ENCODE measurements at places on chromosomes 16 and 17. TPM values are rescaled to one million over a fixed set of nuclear protein-coding genes. Genes with fewer than 3 reads are reported as not detected.
A peak's percentile ranks its signal among the peaks of the same experiment; 100 is the strongest.

DNA sequence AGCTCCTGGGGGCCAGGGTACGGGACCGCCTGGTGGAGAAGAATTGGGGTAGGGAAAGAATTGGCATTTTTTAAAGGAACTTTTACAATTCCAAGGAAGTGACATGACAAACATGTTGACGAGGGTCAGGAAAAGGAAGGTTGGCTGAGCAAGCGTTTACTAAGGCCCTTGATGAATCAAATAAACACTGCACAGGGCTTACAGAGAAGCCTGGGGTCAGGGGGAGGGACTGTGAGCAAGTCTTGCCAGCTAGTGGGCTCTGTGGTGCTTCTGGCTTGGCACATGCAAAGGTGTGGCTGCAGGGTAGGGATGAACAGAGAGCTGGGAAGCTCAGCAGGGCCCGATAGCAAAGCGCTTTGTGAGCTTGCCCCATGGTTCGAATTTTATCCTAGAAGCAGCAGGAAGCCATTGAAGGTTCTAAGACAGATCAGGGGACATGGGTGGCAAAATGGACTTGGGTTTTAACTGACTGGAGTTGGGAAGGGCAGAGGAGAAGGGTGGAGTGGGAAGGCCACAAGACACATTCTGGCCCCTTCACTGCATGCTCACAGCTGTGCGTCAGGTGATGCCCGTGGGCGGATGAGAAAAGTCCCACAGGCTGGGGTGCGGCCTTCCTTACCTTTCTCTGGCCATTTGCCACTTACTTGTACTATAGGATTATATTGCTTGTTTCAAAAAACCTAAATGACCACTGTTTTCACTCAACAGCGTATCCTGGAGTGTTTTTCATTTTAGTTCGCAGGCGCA is 117.8 kb downstream of the SOCS1 start:
- H3K36me3 ChIP-seq, result no peaks in the 10 kb centered on the region
- no peak overlapping the region for H3K27ac ChIP-seq
- H3K4me1 ChIP-seq, result peaks cover 27% of the 10 kb centered on the region
- DNase-seq, result no peak
- no peaks in the 10 kb centered on the region for H3K27me3 ChIP-seq

DNA sequence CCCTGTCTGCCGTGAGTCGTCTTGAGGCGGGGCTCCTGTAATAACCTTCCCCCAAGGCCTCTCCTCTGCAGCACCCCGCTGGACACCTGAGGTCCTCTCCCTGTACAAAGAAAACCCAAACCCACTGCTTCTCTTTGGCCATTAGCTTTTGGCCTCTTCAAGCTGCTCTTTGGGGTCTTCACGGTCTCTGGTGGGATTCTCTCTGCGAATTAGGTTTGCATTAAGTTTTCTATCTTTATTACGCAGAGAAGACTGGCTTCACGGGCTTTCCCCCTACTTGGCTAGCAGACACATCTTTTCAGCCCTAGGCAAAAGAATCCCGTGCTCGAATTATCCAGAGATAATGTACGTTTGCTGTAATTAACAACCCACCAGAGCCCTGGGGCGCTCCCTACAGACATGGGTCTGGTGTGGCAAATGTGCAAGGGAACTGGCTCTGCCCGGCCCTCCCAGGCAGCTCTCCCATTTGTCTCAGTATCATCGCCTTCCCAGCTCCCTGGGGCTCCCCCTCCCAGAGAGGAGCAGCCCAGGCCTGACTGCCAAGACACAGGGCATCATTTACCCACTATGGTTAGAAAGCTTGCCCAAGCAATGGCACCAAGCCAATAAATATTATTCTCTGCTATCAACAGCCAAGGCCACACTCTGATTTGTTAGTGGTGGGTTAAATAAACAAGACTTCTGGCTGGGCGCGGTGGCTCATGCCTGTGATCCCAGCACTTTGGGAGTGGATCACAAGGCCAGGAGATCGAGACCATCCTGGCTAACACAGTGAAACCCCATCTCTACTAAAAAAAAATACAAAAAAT is 24.7 kb upstream of the KLHDC4 start:
- no peaks in the 10 kb centered on the region for H3K27me3 ChIP-seq
- peaks cover 14% of the 10 kb centered on the region for H3K4me1 ChIP-seq
- no peak overlapping the region for H3K4me3 ChIP-seq
- peak overlapping the region; percentile 67 for H3K27ac ChIP-seq
- no peaks in the 10 kb centered on the region for H3K36me3 ChIP-seq

GRCh38 chr16:63702981-63703590 is 1418.8 kb downstream of the CDH11 start:
- H3K27ac ChIP-seq, result no peak overlapping the region
- H3K27me3 ChIP-seq, result no peaks in the 10 kb centered on the region
- DNase-seq, result peak; percentile 53
- H3K36me3 ChIP-seq, result no peaks in the 10 kb centered on the region

- H3K4me1 ChIP-seq, result peaks cover 66% of the 10 kb centered on the region
- no peaks in the 10 kb centered on the region for H3K27me3 ChIP-seq
- peak overlapping the region; percentile 71 for H3K4me3 ChIP-seq
- H3K36me3 ChIP-seq, result peaks cover 35% of the 10 kb centered on the region
- peak; percentile 89 for DNase-seq
- H3K27ac ChIP-seq, result peak overlapping the region; percentile 85
Observed at GRCh38 chr17:63698886-63699637, 863 bp downstream of the LIMD2 start.

DNA sequence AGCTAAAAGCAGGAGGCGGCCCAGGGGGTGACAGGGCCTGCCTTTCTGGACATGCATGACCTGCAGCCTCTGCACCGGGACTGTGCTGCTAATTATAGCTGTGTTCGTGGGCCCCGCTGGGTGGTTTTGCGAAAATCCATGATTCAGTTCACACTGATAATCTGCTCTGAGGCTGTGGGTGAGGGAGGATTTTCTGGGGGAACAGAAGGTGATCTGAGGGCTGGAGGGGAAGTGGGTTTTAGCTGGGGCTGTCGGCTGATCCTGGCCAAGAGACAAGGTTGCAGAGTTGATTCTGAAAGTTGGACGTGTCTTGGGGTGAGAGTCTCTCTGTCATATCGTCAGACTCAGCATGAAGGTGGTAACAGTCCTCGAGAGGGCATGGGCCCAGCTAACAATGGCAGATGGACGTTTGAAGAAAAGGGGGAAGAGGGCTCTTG is 187.5 kb upstream of the ZNF469 start:
- no peak for DNase-seq
- H3K27ac ChIP-seq, result no peak overlapping the region
- H3K27me3 ChIP-seq, result no peaks in the 10 kb centered on the region
- H3K4me1 ChIP-seq, result peaks cover 3% of the 10 kb centered on the region
- no peak overlapping the region for H3K4me3 ChIP-seq

DNA sequence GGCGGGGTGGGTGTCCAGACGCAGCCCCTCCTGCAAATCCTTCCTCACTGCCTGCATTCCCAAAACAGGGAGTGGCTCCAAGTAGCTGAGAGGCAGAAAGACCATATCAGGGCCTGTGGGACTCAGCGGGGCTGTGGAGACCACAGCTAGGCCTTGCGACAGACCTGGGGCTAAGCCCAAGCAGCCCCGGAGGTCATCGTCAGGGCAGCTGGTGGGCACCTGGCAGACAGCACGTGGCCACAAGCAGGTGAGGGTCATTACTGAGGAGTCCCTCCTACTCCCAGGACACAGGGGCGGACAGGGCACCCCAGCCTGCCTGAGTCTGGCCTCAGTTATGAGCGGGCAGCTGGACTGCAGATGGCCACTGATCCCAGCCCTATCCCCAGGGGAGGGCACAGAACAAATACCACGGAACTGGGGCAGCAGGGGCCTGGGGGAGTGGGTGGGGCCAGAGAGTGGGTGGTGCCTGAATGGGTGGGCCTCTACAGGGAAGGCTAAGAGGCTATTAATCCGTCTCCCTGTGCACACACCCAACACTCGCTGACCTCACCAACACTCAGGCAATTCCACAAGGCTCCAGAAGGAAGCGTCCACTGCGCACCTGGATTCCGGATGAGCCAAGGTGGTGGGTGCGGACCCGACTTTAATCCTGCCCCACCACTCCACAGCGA is 8.5 kb downstream of the HS3ST6 start:
- peaks cover 79% of the 10 kb centered on the region for H3K27me3 ChIP-seq
- no peaks in the 10 kb centered on the region for H3K36me3 ChIP-seq
- peak; percentile 80 for DNase-seq
- peaks cover 6% of the 10 kb centered on the region for H3K4me1 ChIP-seq

DNA sequence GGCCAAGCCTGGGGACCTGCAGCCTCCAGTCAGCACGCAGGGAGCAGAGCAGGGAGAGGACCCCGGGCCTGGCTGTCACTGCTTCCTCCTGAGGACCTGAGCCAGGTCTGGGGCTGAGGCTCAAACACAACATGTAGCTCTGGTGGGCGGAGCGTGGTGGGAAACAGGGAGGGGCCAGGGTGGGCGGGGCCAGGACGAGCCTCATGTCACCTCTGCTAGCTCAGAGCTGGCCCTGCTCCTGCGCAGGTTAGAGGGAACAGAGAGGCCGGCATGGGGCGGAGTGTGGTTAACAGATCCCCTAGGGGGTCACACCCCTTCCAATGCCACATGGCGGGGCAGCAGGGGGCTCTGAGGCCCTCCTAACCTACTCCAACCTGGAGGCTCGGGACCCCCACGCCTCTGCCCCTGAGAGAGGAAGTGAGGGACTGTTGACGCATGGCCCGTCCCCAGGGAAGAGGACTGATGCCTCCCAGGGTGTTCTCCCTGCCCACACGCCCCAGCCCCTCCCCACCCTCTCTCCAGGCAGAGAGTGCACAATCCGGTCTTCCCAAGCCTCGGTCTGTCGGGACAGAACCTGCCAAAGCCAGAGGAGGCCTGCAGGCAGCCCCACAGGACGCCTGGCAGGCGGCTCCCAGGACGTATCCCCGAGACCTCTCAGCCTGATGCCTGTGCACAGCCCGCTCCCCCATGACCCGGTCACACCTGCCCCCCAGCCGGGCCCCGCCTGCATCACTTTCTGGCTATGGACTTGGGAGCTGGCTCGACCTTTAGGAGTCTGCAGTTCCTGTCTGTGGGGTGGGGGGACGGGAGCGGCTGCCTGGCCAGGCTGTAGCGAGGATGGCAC is 15.2 kb downstream of the PIEZO1 start:
- H3K4me3 ChIP-seq, result peak overlapping the region; percentile 21
- no peaks in the 10 kb centered on the region for H3K36me3 ChIP-seq
- no peak overlapping the region for H3K27ac ChIP-seq
- no peaks in the 10 kb centered on the region for H3K27me3 ChIP-seq

DNA sequence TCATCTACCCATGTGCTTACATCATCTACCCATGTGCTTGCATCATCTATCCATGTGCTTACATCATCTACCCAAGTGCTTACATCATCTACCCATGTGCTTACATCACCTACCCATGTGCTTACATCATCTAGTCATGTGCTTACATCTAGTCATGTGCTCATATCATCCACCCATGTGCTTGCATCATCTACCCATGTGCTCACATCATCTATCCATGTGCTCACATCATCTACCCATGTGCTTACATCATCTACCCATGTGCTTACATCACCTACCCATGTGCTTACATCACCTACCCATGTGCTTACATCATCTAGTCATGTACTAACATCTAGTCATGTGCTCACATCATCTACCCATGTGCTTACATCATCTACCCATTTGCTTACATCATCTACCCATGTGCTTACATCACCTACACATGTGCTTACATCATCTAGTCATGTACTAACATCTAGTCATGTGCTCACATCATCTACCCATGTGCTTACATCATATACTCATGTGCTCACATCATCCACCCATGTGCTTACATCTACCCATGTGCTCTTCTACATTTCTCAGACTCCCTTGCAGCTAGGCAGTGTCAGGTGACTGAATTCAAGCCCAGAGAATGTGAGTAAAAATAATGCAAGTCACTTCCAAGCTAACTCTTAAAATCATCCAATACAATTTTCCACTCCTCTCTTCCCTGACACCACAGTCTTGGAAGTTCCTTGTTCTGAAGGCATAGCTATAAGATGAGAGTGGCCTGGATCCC is 196.8 kb downstream of the CBLN1 start:
- no peak for DNase-seq
- no peaks in the 10 kb centered on the region for H3K36me3 ChIP-seq
- no peak overlapping the region for H3K4me3 ChIP-seq
- no peaks in the 10 kb centered on the region for H3K4me1 ChIP-seq

GRCh38 chr16:30521873-30522641 is 4.3 kb downstream of the ZNF768 start:
- H3K27me3 ChIP-seq, result no peaks in the 10 kb centered on the region
- no peak overlapping the region for H3K27ac ChIP-seq
- H3K36me3 ChIP-seq, result peaks cover 21% of the 10 kb centered on the region
- DNase-seq, result peak; percentile 67
- no peak overlapping the region for H3K4me3 ChIP-seq

DNA sequence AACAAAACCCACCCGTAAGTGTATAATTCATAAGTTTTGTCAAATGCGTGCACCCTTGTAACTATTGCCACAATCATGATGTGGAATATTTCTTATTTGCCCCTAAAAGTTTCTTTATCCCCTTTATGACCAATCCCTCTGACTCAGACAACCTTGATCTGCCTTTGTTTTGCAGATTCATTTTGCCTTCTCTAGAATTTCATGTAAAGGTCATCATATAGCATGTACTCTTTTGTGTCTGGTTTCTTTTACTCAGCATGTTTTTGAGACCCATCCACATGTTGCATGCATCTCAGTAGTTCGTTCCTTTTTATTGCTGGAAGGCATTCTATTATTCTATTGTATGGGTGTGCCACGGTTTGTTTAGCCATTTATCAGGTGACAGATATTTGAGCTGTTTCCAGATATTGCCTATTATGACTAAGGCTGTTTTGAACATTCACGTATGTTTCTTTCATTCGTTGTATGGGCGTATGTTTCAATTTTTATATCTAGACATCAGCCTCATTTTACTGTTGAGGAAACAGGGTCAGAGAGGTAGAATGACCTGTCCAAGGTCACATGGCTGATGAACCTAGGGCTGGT is 192.4 kb downstream of the RAB11FIP4 start:
- peaks cover 71% of the 10 kb centered on the region for H3K4me1 ChIP-seq
- DNase-seq, result no peak
- no peak overlapping the region for H3K4me3 ChIP-seq
- no peak overlapping the region for H3K27ac ChIP-seq

DNA sequence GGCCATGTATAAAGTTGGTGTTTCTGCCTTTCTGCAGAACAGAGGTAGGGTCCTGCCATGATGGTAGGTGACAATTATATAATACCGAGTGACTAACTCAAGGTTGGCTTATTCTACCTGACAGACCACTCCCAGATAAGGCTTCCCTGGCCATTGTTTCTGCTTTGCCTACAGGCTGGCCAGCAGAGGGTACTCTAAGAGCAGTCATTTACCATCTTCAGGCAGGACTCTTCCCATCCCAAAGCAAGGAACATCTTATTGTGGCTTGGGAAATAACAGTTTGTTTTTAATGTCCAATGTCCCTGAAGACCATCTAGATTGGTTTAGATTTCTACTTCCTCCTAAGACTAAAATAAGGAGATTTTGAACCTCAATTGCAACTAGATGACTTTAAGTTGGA is 74.1 kb downstream of the SNX11 start:
- H3K27me3 ChIP-seq, result no peaks in the 10 kb centered on the region
- H3K36me3 ChIP-seq, result no peaks in the 10 kb centered on the region
- H3K4me1 ChIP-seq, result no peaks in the 10 kb centered on the region
- H3K4me3 ChIP-seq, result no peak overlapping the region
- H3K27ac ChIP-seq, result no peak overlapping the region
- DNase-seq, result no peak

- H3K36me3 ChIP-seq, result no peaks in the 10 kb centered on the region
- no peak overlapping the region for H3K4me3 ChIP-seq
- H3K27ac ChIP-seq, result no peak overlapping the region
Observed at GRCh38 chr16:1080801-1081733, 8.5 kb downstream of the SSTR5 start.

Gene IRF8
- total RNA-seq, result 49.8 TPM

Gene CD300E
- not detected for total RNA-seq

Gene PTGES3L
- not detected for total RNA-seq

Gene SBK1
- total RNA-seq, result 0.89 TPM

Gene ZP2
- total RNA-seq, result not detected

Gene KRTAP16-1
- total RNA-seq, result not detected

Gene NOS2
- 0.18 TPM for total RNA-seq
